ENCODE measurements at places on chromosomes 12 and 14. TPM values are rescaled to one million over a fixed set of nuclear protein-coding genes. Genes with fewer than 3 reads are reported as not detected.

- DNase-seq, result no peak
Measured at GRCh38 chr14:56131865-56132833, 13.9 kb downstream of the PELI2 start.

DNA sequence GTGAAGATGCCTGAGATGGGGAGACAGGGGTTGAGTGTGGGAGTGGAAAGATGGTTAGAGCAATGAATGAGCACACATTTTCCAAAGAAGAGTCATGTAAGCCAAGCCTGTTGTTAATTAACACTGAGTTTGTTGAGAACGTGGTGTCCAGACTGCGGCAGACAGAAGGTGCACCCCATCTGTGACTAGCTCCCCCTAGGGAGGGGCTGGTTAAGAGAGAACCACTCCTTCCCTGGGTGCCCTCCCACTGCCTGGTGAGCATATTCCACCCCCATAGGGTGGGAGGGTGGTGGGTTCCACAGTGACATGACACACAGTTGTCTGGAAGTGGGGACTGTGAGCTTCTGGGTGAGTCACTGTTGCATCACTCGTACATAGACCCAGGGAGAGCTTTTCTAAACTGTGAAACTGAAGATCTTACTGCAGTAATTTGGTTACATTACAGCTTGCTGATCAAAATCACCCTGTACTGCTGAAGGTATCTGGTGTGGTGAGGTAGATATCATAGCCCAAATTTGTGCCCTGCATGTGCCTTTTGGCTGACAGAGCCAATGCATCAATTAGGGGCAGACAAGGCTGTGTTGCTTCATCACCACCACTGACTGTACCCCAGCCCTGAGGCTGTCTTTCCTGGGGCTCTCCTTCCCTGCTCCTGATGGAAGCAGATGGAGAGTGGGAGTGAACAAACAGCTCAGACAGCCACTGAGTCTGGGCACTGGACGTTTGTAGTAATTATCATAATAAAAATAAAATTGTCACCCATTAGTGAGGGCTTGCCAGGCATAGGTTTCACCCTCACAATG lies 150.9 kb downstream of the EMP1 start:
- no peak for DNase-seq

DNA sequence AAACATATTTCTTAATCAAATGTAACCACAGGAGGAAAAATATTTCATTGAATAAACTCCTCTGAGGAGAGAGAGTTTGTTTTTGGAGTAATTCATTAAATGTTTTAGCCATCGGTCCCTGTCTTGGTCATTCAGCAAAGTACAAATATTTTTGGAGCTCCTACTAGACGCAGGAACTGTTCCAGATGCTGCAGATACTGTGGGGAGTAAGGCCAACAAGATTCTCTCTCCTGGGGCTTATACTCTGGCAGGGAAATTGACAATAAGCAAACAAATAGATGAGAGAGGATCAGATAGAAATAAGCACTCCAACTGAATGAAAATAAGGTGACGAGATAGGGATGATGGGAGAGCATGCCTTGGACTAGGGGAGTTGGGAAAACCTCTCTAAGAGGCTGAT lies 264.1 kb downstream of the TTC8 start:
- no peak for DNase-seq

DNA sequence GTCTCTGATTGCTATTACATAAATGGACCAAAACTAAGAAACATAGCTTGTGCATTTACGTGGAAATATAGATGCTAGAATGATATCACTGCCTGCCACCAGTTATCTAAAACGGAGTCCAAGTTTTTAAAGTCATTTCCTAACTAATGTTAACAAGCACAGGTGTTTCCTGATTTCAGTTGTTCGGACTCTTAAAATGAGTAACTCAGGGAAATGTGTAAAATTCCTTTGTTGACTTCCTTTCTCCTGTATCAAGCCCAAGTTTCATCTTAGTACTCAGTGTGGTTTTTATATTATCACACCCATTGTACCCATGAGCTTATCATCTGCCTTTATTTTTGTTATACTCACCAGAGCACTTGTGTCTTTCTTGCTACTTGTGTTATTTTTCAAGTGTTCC lies 13.2 kb upstream of the PRKCH start:
- peak; percentile 95 for DNase-seq

Gene PLEKHH1
- total RNA-seq, result 1.0 TPM

GRCh38 chr12:12510141-12510540 lies 52.5 kb downstream of the DUSP16 start:
- peak; percentile 62 for DNase-seq

DNA sequence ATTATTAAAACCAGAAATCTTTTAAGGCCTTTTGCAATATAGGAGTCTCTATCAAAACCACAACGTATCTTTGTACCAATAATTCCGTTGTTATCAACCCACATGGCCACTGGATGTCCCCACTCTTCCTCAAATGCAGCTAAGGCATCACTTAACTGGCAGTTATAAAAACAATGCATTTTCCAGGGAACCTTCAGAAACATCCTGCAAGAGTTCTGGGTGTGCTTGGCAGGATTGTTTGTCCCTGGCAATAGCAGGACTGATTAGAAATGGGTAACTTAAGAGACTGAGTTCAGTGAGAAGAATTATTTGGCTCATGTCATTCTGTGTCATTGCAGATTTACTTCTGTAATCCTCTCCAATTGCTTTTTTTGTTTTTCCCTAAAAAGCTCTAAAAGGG lies 112.0 kb downstream of the SLC15A5 start:
- DNase-seq, result peak; percentile 63

DNA sequence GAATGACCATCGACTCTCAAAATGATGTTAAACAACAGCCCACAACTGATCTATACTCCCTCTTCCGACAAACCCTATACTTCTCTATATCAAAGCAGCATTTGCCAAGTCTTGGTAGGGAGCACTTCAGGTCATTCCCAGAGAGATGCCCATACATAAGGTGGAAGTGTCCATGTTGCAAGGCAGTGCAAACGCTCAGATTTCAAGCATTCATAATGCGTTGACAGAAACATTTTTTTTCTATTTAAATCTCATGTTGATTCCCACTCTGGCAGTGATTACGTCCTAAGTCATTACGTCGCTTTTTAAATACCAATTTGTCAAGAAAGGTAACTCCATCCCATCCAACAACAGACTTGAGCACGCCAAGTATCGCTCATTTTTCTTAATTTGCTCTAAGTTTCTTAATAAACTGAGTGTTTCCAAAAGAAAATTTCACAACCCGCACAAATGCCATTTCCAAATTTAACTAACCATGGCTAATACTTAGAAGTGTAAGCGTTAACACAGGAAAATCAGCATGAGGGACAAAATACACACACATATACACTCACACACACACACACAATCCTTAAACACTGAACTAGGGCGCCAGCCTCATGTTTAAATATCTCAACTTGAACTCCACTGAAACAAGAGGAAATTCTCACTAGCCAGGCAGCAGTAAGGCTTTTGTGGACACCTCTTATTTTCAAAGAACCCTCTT lies 1.1 kb downstream of the GXYLT1 start:
- peak; percentile 38 for DNase-seq

GRCh38 chr14:75046275-75046674 lies 5.0 kb downstream of the MLH3 start:
- peak; percentile 28 for DNase-seq

Gene SOX5
- total RNA-seq, result 0.33 TPM

- no peak for DNase-seq
Measured at GRCh38 chr14:73428353-73428824, 30.0 kb downstream of the NUMB start.

Gene WNT1
- total RNA-seq, result not detected

DNA sequence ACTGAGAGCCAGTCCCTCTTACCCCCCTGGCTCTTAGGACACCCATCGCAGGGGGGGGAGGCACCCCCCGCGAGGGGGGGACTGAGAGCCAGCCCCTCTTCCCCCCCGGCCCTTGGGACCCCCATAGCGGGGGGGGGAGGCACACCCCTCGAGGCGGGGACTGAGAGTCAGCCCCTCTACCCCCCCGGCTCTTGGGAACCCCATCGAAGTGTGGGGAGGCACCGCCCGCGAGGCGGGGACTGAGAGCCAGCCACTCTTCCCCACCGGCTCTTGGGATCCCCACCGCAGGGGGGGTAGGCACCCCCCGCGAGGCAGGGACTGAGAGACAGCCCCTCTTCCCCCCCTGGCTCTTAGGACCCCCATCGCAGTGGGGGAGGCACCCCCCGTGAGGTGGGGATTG lies 48.8 kb downstream of the DDX11 start:
- no peak for DNase-seq

GRCh38 chr12:12560587-12561370 lies 1.9 kb downstream of the DUSP16 start:
- DNase-seq, result peak; percentile 73

- peak; percentile 65 for DNase-seq
Measured at GRCh38 chr12:38664661-38665269, 240.6 kb downstream of the CPNE8 start.

Gene CFAP73
- not detected for total RNA-seq

DNA sequence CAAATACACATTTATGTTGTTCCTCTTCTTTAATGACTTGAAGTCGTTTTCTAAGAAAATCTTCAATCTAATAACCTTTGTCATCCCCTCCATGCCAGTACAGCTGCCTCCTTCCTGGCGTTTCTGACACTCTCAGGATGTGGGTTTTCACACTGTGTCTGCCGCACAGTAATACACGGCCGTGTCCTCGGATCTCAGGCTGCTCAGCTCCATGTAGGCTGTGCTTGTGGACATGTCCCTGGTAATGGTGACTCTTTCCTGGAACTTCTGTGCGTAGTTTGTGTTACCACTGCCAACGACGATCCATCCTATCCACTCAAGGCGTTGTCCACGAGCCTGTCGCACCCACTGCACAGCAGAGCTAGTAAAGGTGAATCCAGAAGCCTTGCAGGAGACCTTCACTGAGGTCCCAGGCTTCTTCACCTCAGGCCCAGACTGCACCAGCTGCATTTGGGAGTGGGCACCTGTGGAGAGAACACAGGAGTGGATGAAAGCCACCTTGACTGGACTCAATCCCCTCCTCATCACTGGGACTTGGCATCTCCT lies 1095.9 kb downstream of the TMEM121 start:
- no peak for DNase-seq

Gene CD69
- 0.23 TPM for total RNA-seq

- DNase-seq, result peak; percentile 91
Measured at GRCh38 chr14:74881431-74882102, at the start of gene DLST. Gene DLST (plus strand): TSS chr14:74881916. CDS start chr14:74881954, 38 bp downstream.

- no peak for DNase-seq
Measured at GRCh38 chr14:62138593-62138992, 376.4 kb downstream of the SNAPC1 start.

DNA sequence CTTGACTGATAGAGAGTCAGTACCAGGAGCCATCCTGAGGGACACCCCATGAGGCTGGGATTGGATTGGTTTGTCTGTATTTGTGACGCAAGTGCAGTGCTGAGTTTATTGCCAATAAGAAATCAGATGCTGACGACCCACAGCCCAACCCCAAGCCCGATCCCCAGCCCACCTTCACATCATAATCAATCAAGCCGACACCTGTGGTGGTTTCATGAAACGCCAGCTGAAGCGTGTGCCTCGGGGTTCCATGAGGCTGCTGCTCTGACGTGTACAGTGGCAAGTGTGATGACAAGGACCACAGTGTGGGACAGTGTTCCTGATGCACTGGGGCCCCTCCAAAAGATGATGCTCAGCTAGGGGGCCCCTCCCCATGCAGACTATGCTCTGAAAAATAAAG lies 62.1 kb upstream of the C14orf180 start:
- DNase-seq, result no peak

Gene PCED1B
- 0.19 TPM for total RNA-seq

Gene CDCA3
- 24.0 TPM for total RNA-seq

GRCh38 chr12:3135522-3136461 lies 58.6 kb downstream of the TSPAN9 start:
- DNase-seq, result peak; percentile 91

DNA sequence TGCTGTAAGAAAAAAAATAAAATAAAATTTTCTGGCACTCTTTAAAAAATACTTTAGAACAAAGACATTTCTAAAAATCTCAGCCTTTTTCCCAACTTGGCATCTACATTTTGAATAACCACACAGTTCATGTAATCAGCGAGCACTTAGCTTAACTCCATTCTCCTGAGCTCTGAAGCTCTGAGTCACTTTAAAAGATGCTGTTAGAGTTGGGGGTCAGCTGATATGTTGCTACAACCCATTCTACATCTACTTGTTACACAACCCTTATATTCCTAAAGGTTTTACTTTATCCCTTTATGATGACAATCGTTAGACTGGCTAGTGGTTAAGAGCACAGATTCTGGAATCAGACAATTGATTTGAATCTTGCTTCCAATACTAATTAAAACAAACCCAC lies 48.3 kb downstream of the SLC41A2 start:
- no peak for DNase-seq

DNA sequence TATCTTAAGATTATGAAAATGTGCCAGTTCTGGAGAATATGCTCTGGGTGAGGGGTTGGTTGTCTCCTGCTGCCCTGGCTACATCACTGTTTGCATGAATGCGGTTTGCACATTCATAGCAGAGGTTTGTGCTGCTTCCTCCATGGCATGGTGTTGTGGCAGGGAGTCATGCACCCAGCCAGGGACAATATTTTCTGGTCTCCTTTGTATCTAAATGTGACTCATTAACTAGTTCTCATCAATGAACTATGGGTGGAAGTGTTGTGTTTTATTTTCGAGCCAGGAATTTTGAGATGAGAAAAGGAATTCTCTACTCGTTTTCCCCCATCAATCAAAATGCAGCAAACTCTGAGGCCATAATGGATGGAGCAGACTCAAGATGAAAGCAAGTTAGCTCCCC lies 527.3 kb downstream of the SNAPC1 start:
- no peak for DNase-seq

GRCh38 chr12:4395818-4396217 lies 16.3 kb upstream of the FGF23 start:
- no peak for DNase-seq

DNA sequence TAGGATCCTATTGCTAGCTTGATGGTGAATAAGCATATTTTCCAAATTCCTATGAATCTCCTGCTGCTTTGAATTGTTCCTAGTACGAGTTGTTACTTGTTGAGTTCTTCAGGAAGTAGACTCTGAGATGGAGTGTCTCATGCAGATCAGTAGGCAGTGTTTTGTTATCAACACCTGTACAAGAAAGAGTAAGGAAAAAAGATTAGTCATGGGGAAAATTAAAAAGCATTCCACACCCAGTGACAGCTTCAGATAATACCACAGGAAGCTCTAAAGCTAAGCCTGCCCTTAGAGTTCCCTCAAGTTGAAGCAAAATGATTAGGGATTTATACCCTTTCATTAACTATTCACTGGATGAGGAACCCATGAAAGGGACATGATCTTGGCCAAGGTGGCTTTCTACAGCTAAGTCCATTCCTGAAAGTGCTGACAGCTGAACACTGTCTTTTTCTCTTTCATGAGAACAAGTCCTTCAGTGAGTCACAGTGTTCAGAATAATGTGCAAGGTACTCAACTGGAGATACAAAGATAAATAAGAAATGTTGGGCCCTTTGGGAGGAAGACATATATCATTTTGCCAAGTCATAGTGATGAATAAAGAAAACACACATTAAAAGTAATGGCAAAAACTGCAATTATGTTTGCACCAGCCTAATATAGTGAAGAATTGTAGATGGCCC lies 49.1 kb downstream of the CCER1 start:
- DNase-seq, result no peak

DNA sequence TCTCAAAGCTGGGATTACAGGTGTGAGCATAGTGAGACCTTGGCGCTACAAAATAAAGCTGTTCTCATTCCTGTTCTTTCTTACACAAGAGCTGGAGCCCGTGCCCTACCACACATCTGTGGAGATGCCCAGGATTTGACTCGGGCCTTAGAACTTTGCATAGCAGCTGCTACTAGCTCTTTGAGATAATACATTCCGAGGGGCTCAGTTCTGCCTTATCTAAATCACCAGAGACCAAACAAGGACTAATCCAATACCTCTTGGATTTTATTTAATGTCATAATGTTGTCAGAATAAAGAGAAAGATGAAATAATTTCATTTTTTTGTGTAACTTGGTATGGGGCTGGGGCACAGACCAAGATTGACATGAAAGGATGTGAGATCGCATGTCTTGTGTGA lies 7.6 kb downstream of the PNP start:
- no peak for DNase-seq

Data from dermis blood vessel endothelial cell (primary cell).